ENCODE measurements at places on chromosomes 13 and 19. TPM values are rescaled to one million over a fixed set of nuclear protein-coding genes. Genes with fewer than 3 reads are reported as not detected.

DNA sequence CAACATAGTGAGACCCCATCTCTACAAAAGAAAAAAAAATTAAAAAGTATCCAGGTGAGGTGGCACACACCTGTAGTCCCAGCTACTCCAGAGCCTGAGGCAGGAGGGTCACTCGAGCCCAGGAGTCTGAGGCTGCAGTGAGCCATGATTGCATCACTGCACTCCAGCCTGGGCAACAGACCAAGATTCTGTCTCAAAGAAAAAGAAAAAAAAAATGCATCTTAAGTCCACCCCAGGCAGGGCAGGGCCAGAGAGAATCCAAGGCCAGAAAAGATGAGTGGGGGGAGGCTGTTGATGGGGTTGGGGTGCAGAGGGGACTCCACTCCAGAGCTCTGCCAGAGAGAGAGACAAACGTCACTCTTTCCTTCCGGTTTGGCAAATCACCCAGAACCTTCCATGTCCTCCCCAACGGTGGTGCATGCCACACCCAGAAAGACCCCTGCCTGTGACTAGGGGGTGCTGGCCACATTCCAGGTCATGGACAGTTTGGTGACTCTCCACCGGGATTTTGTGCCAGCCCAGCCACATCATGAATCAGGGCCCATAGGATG is 431 bp downstream of the FUT3 start:
- DNase-seq: no peak

The CDC37 gene
- 109 TPM for total RNA-seq

DNA sequence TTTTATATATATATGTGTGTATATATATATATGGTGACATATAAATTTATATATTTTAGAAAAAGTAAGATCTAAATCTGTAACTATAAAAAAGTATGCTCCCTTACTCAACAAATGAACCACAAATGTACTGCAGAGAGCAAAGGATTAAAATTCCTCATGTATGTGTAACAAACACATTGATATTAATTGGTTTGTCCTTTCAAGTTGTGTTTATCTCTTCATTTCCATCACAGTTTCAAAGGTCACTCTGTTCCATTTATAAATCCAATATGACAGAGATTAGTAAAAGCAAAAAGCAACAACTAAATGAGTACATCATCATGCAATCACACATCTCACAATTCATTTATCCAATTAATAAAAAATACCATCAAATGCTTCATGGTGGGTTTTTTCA is 247.9 kb downstream of the DACH1 start:
- DNase-seq: no peak

GRCh38 chr13:18948664-18949488 is 232.7 kb downstream of the TUBA3C start:
- DNase-seq: peak; percentile 73

- DNase-seq: no peak
Measured at GRCh38 chr13:76523740-76524340, 362.4 kb downstream of the KCTD12 start.

DNA sequence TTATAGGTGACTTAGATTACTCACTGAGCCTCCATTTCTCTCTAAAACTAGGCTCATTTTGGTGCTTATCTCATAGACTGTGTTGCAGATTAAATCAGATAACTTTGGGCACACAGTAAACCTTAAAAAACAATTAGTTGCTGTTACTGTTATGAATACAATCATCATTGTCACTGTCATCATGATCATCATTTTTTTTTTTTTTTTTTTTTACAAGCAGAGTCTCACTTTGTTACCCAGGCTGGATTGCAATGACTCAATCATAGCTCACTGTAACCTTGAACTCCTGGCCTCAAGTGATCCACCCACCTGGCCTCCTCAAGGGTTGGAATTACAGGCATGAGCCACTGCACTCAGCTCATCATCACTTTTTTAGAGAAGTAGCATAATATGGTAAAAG is 60.0 kb downstream of the VWA8 start:
- no peak for DNase-seq

The FGF22 gene
- not detected for total RNA-seq

The CBY2 gene
- not detected for total RNA-seq

The ACTN4 gene
- total RNA-seq: 661 TPM

- peak; percentile 90 for DNase-seq
Measured at GRCh38 chr19:45782820-45783785, 813 bp upstream of the DMPK start.

The ADGRL1 gene
- 25.8 TPM for total RNA-seq

DNA sequence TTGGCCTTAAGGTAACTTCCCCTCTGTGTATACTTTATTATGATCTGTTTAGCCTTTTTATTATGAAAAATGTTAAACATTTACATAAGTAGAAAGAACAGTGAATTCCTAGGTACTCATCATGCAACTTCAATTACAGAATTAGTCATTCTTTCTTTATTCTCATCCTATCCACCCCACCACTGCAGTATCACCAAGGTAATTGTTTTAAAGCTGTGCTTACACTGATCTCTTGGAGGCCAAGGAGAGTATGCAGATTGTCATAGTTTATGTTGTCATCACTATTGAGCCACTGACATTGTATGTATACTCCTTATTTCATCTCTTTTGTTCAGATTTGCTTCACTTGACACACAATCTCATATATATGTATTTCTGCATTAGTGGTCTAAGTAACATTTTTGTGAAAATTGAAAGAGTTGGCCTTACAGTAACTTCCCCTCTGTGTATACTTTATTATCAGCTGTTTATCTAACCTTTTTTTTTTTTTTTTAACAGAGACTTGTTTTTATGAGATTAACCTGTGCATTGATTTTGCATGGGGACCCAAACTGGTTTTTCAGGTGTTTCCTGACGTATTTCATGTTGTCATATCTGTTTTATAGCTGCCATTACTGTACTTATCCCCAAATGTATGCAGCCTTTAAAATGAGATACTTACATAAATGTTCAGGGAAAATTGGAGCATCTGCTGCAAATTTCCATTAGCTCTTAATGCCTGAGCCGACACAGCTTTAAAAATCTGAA is 4.5 kb downstream of the ZNF507 start:
- DNase-seq: no peak

GRCh38 chr13:45827318-45827717 is 24.2 kb downstream of the SIAH3 start:
- DNase-seq: no peak

DNA sequence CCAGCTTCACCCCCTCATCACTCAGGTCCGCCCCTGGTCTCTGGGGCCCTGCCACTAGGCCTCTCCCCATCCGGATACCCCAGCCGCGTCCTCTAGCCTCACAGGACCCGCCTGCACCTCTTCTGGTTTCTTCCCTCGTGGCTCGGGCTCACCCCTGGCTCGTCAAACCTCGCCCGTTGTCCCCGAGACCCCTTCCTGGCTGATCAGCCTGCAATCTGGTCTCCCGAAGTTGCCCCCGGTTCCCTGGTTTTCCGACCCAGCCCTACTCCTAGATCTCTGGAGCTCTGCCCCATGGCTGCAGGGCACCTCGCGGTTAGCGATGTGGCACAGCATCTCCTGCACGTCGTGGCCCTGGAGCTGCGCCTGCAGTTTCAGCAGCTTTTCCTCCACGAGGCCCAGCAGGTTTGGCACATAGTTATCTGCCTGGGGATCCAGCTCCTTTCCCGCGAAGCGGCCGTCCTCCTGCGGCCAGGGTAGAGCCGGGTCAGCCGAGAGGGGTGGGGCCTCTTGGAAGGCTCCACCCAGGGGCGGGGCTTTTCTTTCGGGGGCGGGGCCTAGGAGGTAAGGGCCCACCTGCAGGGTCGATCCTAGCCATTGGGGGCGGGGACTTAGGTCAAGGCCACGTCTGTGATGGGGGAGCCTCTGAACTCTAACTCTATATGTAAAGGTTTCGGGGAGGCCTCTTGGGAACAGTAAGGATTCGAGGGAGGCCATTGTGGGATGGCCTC is 2.4 kb upstream of the RGL3 start:
- peak; percentile 86 for DNase-seq

The NOTCH3 gene
- total RNA-seq: 165 TPM

GRCh38 chr19:48837051-48837524 is 797 bp upstream of the HSD17B14 start:
- DNase-seq: peak; percentile 92

- peak; percentile 59 for DNase-seq
Measured at GRCh38 chr19:33297401-33298145, 4.8 kb downstream of the CEBPA start.

- DNase-seq: peak; percentile 90
Measured at GRCh38 chr19:9914315-9915207, 21.8 kb downstream of the OLFM2 start.

The DDX39A gene
- total RNA-seq: 38.7 TPM

DNA sequence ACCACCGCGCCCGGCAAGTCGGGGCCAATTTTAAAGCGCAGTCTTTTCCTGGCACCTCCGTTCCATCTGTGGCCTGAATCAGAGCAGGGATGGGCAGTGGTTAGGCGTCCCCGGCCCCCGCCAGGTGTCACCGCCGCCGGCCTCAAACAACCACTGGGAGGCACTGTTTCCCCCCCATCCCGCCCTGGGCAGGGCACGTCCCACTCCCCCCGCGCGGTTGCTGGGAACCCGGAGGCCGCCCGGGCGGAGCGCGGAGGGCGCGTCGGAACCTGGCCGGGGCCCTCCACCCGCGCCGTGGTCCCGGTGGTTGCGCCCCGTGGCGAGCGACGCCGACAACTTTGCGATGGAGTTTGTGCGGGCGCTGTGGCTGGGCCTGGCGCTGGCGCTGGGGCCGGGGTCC is at the start of gene GRIN3B:
Gene GRIN3B (plus strand): TSS at position 325 of the 400 bp plus-strand sequence. CDS start 19 bp downstream, at position 344.
- peak; percentile 91 for DNase-seq

DNA sequence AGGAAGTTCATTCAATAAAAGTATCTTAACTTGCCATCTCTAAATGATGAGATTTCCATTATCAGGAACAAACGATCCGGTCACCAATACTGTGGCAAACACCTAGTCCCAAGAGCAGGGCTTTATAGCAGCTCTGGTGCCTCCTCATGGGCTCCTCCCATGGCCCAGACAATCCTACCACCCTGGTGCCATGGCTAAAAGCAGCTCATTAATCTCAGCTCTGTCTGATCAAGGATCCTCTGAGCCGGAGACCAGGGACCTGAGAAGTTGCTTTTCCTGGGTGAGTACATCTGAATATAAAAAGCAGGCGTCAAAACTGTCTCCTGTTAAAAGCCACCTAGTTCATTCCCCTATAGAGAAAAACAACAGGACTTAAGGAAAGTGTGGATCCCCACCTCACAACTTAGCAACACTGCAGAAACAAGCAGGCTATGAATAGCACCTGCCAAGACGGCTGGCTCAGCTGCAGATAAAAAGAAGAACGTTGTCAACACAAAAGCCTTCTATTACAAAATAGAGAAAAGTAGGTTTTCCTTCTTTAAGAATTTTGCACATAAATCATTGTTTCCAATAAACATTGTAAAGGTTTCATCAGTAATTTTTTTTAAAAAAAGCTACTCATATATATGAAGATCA is 30.3 kb downstream of the TSHZ3 start:
- DNase-seq: no peak

DNA sequence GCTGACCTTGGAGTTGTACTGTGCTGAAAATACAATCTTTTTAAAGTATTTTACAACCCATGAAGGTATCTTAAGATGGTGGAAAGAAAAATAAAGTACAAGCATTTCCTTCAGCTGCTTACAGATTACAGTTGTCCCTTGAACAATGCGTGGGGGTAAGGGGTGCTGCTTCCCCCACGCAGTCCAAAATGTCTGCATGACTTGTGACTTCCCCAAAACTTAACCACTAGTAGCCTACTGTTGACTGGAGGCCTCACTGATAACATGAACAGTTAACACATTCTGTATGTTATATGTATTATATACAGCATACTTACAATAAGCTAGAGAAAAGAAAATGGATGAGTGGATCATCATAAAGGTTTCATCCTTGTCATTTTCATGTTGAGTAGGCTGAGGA is 45.3 kb upstream of the ZNF599 start:
- no peak for DNase-seq

GRCh38 chr13:19059016-19059780 is 122.4 kb downstream of the TUBA3C start:
- no peak for DNase-seq

- no peak for DNase-seq
Measured at GRCh38 chr13:85312071-85312470, 487.1 kb downstream of the SLITRK6 start.

The GFY gene
- not detected for total RNA-seq

The C3 gene
- 2,763 TPM for total RNA-seq

- DNase-seq: no peak
Measured at GRCh38 chr13:95743192-95743591, 66.3 kb downstream of the DNAJC3 start.

- no peak for DNase-seq
Measured at GRCh38 chr13:105465251-105465650, 1070.2 kb downstream of the EFNB2 start.

The PALM3 gene
- not detected for total RNA-seq

DNA sequence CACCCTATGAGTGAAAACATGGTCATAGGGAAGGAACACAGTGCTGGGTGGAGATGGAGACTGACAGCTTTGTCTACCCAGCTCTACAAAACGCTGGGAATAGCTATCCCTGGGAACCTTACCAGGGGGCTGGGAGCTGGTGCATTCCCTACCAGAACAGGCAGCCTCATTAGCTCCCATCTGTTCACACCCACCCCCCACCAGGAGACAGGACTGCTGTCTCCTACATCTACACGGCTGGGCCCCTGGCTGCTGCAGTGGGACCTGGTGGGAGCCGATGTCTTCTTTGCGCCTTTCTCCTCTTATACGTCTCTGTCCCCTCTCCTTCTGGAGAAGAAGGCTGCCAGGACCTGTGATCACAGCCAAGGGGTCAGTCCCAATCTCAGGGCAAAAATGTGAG is 90.8 kb downstream of the UQCRFS1 start:
- peak; percentile 57 for DNase-seq

- no peak for DNase-seq
Measured at GRCh38 chr19:718251-718951, 9.7 kb downstream of the PALM start.

The POSTN gene
- total RNA-seq: 27.8 TPM

- DNase-seq: no peak
Measured at GRCh38 chr19:56841193-56841543, 642 bp upstream of the PEG3 start.

The ZNF808 gene
- 17.8 TPM for total RNA-seq

The FLT3LG gene
- total RNA-seq: 7.3 TPM

GRCh38 chr19:1945899-1946298 is 4.9 kb downstream of the CSNK1G2 start:
- peak; percentile 80 for DNase-seq

DNA sequence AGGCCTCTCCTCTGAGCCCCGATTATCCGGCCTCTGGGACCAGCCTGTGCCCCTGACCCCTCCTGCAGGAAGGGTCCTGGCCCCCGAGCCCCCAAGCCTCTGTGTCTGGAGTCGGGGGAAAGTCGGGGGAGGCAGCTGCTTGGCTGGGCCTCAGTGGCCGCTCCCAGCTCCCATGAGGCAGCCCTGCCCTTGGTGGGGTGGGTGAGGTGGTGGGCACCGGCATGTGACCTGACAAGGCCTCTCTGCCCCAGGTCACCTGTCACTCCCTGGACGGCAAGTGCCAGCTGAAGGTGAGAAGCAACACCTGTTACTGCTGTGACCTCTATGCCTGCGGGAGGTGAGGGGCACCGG is 41.5 kb downstream of the TMEM255B start:
- peak; percentile 69 for DNase-seq

Measured in posterior vena cava (tissue), 2 donors.